ENCODE measurements at places on chromosomes 5 and 9. TPM values are rescaled to one million over a fixed set of nuclear protein-coding genes. Genes with fewer than 3 reads are reported as not detected.

DNA sequence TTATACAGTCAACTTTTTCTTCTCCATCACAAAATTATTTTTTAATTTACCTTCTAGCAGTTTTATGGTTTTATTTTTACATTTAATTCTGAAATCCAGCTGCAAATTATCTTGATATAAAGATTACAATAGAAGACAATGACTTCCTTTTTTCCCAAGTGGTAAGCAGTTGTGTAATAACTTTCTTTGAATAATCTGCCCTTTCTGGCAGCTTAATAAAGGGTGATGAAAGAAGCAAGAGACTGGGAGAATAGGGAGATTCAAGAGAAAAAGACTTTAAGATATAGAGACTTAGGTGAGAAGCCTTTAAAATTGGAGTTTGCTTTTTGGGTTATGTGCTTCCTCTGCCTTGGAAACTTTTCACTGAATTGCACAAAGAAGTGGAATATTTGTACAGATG is 100.4 kb upstream of the FREM1 start:
- DNase-seq: no peak

The NOXA1 gene
- 1.2 TPM for total RNA-seq

The ESM1 gene
- not detected for total RNA-seq

The PCDHGA2 gene
- total RNA-seq: 4.5 TPM

GRCh38 chr9:86734771-86735170 is 212.5 kb downstream of the GAS1 start:
- no peak for DNase-seq

Data from frontal cortex (tissue), 4 donors.